NCI-H526 treated with DMSO at 0.1 percent for 48 hours (cell line): ENCODE measurements at places on chromosomes 12 and 14.

DNA sequence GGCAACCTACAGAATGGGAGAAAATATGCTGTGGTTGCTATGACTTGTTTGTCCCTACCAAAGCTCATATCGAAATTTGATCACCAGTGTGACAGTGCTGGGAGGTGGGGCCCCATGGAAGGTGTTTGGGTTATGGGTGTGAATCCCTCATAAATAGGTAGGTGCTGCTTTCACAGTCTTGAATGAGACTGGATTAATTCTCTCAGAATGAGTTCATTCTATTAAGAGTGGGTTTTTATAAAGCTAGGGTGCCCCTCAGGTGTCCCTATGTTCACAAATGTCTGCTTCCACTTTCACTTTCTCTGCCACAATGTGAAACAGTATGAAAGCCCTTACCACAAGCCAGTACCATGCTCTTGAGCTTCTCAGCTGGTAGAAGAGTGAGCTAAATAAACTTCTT, 133.5 kb downstream of the CPNE8 start:
- DNase-seq: no peak

DNA sequence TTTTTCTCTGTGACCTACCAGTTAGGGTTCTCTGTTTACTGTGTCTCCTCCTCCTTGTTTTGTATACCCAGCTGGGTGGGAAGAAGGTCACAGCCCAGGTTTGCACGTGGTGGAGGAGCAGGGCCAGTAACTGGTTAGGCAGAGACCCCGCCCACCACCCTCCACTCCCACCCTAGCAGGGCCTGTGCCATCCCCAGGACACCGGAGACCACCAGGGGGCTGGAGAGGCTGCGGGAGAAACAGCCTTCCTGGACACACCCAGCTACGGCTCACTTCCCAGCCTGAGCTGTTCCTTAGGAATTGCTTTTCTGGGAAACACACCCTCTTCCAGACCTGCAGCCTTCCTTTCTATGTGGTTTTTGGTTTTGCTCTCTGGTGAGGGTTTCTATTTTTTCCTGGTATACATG, 21.1 kb downstream of the BDKRB2 start:
- no peak for DNase-seq

DNA sequence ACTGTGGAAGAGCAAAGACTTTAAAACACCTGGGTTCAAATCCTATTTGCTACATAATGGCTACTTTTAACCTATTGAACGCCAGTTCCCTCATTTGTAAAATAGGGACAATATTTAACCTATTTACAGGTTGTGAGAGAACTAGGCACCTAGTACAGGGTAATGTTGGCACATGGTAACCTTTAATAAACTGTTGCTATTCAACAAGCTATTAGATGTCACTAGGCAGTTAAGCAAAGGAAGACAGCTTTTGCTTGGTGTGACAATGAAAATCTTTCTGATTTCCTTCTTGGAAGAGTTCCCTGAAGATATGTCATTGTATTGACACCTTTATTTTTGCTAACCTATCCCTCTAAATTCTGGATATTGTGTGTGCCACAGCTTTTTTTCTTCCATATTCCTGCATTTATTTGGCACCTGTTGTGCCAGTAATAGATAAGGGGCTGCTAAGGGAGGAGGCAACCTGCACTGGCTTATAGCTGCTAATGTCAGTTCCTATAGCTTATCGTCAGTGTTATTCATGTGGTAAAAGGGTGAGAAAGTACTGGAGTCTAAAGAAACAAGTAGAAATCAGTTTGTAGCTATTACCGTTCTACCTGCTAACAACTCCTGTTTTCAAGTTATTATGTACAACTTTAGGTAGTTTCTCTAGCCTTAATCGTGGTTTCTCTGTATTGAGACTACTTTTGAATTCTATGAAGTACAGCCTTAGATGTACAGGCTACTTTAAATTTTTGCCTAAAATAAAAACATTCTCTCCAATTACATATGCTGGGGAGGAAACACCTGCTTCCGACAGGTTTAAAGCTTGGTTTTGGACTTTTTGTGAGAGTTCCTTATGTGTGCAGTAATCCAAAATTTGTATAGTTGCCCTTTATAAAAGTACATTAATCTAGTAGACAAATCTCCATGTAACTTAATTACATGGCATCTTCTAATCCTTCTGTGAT, 24.3 kb downstream of the HIF1A start:
- DNase-seq: no peak

DNA sequence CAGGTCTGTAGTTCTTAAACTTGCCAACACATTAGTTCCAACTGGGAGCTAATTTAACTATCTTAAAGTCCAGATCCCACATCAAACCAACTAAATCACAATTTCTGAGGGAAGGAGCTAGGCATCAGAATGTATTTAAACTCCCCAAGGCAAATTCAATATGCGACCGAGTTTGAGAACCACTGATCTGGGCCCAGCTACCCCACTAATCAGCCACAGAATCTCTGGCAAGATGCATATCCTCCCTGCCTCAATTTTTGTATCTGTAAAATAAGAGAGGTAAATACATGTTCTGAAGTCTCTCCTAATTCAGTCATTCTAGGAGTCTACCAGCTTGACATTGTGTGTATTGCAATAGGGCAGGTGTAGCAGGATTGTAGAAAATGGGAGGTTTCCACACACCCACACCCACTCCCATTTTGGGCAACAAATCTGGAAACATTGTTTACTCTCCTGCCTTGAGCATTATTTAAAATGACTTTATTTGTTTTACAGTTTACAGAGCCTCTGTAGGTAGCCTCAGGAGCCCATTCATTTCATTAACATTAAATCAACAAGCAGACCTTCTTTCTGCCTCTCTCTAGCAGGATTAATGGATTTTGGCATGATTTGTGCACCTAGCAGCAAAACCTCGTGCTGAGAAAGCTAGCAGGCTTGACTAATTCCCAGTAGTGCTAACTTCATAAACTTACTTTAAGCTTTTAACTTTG, 15.6 kb downstream of the LGR5 start:
- DNase-seq: no peak

DNA sequence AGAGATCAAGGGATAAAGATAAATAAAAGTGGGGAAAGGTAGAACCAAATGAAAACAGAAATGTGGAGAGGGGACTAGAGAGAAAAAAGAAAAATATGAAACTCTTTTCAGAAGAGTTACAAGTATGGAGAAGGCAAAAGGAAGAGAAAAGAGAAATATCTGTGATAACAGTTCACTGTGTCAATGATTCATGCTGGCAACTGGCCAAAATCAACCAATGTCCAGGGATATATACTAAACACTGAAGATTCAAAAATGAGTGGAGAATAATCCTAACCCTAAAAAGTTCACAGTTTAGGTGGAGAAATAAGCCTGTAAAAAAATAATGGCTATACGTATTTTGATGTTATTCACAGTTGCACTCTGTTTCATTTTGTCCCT, 372.3 kb upstream of the KITLG start:
- DNase-seq: no peak

DNA sequence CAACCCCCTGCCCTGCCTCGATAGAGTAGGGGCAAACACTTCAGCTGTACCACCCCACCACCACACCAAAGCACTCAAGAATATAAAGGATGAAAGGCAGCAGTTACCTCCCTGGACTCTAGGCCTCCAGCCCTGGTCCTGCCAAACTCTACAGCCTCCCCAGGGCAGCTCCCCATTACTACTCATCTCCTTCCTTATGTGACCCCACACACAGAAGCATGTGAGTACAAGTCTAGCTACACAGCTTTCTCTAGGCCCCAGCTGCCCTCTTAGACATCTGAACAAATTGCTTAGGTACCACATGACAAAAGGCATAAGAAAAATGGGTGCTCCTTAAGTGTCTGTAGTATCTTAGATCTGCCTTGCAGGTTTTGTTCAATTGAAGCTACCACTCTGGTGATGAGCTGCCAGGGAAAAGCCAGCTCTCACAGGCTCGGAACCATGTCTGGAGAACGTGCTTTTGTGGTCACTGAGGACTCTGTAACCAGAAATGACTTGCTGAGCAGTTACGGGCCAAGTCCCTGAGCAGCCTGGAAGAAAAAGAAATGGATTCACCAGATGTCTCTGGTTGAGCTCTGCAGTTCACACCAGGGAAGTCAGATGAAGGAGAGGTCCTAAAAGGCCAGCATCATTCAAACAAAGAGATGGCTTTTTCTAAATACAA, 32.8 kb downstream of the FMNL3 start:
- DNase-seq: no peak

DNA sequence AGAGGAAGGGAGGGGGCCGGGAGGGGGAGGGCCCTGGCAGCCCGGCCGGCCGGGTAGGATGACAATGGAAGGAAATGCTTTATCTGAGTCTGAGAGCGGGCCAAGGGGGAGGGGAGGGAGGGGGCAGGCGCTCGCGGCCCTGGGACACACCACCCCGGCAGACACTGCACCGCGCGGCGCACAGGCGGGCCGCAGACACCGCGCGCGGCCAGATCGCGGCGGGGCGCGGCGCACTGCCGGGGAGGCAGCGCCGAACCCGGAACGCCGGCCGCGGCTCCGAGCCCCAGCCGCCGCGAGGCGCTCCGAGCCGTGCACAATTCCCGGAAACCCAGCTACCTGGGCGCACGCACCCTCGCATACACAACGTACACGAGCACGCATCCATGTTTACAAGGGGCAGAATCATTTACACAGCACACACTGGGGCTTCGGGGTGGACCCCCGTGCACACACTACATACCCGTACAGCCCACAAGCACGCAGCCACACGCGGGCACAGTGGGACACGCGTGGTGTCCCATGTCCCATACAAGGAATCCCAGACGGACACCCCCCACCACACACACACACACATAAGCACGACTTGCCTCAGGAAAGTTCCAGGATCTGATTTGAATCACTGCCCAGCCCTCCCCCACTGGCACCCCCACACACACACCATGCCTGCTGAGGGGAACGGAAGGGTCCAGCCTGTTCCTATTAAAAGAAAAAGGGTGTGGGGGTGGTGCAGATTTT, at the start of gene HDAC7:
Gene HDAC7, minus strand, starts transcription at position 8 of the 735 bp plus-strand sequence. CDS start 118 bp downstream, outside the sequence.
- peak; percentile 65 for DNase-seq

DNA sequence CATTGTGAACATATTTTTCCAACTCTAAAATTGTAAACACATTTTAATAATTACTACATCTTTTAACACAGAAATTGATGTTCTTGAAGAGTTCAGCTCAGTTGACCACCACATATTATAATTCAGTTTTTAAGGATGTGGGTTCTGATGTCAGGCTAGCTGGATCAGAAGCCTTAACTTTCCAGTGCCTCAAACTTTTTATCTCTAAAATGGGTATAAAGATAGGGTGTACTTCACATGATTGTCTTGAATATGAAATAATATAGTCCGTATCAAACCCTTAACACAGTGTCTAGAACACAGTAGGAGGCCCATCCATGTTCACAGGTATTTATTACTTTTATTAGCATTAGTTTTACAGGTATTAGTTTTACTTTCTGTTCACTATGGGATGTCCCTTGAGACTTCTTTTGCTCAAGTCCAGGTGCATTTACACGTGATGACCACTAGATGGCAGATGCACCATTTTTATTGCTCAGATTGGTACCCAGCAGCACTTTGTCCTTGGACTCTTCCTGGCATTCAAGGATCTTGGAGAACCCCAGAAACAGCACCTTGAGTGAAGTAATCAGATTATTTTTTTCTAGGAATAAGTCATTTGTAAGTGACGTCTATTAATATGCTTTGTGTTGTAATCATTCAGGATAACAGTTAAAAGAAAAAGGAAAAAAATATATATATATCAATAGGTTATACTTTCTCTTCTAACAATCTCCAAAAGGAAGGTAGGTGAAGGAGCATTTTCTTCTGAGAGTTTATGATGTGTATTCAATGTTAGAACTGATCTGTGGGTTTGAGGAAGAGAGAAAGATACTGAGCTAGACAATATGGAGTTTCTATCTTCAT, 580.2 kb downstream of the ETNK1 start:
- DNase-seq: peak; percentile 58

DNA sequence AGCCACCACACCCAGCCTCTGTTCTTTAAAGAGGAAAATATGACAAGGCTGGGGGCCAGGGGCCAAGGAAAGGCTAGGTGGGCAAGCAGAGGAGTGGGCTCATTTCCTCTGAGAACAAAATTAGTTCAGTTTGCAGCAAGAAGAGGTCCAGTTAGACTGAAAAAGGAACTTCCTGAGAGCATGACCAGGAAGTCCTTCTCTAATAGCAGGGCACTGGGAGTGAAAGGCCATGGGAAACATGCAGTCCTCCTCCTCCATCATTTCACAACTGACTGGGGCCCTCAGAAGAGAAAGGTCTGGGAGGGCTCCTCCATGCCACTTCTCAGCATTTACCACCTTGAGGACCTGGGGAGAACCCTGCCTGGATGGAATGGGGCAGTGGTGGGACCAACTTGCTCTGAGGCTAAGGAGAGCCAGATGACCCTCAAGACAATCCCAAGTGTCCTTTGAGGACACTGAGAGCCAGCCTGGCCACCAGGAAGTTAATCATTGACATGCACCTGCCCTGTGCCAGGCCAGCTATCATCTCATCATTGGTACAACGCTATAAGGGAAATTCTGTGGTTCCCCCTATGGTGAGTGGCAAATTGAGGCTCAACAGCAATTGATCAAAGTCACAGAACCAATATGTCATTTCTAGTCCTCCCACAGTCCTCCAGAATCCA, 2.0 kb downstream of the AQP2 start:
- no peak for DNase-seq

DNA sequence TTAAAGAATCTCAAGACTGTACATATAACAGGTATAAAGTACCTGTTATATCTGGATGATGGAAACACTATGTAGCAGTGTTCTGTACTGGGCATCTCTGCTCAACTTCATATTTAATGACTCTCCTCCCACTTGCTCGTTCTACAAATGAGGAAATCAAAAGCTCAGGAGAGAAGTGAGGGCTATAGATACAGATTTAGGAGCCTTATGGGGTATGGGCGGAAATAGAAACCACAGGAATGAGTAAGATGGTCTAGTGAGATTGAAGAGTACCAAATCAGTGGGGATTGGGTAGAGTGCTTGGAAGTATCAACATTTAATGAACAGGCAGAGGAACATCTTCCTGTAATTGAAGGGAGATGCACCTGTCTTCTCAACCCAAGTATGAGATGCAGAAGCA, 23.8 kb upstream of the POLR3B start:
- DNase-seq: no peak

DNA sequence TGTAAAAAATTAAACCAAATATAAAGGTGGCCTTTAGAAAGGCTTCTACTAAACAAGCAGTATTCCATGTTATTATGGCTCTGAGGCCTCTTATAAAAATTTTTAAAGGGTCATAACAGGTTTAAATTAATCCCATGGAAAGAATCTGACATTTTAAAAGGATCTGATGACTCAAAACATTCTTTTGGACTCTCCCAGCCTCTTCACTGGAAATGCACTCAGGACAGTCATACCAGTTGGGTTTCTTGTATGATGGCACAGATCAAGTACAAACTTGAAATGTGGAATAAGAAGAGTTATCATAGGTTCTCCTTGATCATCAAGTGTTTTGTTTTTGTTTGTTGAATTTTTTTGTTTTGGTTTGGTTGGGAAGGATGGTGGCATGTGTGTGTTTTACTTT, 50.8 kb downstream of the PPP2R5E start:
- no peak for DNase-seq

- peak; percentile 39 for DNase-seq
Observed at GRCh38 chr12:9064815-9065606, 50.7 kb downstream of the A2M start.

DNA sequence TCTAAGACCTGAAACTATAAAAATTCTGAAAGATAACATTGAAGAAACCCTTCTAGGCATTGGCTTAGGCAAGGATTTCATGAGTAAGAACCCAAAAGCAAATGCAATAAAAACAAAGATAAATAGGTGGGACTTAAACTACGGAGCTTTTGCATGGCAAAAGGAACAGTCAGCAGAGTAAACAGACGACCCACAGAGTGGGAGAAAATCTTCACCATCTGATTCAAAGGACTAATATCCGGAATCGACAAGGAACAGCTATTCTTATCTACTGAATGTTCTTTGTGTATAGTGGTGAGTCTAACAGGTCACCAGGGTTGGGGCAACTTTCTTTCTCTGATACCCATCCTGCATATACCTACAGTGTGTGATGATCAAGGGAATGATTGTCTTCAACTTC, 198.6 kb downstream of the CCDC91 start:
- DNase-seq: no peak
